SK-N-MC (cell line): ENCODE measurements at places on chromosomes 5 and 9.

DNA sequence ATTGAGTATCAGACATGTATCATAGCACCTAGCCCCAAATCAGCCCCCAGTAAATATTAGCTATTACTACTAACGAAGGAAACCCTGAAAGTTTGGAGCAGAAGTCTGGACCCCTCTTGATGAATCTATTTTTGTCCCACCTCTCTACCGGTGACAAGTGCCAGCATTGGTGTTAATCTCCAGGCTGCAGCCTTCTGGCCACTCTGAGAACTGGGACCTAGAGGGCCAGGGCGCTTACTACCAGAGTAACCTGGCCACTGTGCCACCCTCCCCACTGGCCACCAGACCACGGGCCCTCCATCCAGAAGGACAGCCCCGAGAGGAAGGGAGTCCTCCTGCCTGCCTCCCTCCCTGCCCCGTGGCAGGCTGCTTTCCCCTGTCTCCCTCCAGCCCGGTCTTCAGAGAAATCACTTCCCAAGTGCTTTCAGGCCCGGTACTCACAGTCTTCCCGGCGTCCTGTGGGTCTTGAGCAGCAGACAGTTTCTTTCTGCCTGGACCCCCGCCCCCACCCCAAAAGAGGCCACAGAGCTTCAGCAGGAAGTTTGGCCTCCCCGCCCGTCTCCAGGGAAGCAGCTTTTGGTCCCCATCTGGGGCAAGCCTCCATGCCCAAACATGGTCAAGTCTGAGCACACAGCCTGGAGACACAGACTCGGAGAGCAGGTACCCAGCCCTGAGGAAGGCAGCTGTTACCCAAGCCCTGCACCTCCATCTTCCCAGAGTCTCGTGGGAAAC is at the start of gene KCNMB1:
TSS of gene KCNMB1 (minus strand) at position 550 of the 732 bp plus-strand sequence. CDS start 3,920 bp downstream, outside the sequence.
- no peak for DNase-seq

DNA sequence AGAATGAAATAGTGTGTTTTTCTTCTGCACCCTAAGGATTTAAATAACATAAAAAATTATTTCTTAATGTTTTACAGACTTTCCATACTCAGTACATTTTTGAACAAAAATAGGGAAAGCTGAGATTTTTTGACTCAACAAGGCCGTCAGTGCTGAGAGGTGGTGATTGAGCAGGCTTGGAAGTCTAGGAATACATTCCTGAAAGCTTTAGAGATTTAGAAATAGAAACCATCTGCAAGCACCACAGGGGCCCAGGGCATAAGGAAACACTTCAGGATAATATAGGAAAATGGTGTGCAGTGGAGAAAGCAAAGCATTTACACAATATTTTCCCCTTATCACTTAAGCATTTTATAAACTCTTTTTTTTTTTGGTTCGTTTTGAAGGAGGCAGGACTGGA is 5.2 kb downstream of the BASP1 start:
- no peak for DNase-seq

GRCh38 chr5:149837680-149838269 is 106.8 kb downstream of the PDE6A start:
- no peak for DNase-seq

GRCh38 chr5:125868036-125868435 is 555.2 kb upstream of the GRAMD2B start:
- DNase-seq, result no peak

DNA sequence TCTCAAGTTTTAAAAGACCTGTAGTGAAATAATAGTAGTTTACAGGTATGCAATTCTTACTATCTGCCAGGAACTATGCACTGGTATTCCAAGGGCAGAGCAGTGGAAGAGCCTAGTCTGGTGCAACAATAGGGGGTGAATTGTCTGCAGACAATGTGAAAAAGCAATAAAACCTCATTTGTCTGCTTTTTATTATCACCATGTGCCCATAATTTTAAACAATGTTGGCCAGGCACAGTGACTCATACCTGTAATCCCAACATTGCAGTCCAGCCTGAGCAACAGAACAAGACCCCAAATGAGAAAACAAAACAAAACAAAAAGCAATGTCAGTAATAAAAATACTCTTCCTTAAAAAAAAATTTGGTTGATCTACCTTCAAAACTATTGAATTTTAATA is 12.2 kb upstream of the SLC44A1 start:
- DNase-seq, result no peak

- no peak for DNase-seq
Observed at GRCh38 chr5:84383816-84384603, 670 bp downstream of the EDIL3 start.

- no peak for DNase-seq
Observed at GRCh38 chr9:123654218-123654993, 275.5 kb downstream of the DENND1A start.

DNA sequence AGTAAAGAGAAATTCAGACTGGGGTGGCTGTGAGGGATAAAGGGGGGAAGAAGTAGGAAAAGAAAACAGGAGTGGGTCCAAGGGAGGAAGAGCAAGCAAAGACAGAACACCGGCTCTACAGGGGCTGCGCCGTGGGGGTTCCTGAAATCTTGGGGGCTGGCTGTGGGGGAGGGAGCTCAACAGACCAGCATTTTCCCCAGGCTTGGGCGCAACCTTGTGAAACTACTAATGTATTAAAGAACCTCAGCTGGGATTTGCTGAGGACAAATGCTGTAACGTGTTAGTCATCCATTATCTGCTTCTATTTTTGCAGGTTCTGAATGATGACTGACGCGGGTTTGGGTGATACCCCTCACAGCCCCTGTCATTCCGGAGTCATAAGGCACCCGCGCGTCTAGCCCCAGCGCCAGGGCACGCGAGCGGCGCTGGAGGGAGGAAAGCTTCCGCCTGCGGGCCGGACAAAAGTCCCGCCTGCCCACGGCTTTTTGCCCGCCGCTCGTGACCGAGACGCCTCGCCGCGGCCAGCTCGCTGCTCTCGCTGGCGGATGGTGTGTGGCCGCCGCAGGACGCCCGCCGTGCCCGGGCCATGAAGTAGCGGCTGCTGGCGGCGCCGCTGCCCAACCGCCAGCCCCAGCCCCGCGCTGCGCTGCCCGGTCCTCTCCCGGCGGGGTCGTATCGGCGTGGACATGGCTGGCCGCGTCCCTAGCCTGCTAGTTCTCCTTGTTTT is 110.6 kb downstream of the PAM start:
- no peak for DNase-seq

DNA sequence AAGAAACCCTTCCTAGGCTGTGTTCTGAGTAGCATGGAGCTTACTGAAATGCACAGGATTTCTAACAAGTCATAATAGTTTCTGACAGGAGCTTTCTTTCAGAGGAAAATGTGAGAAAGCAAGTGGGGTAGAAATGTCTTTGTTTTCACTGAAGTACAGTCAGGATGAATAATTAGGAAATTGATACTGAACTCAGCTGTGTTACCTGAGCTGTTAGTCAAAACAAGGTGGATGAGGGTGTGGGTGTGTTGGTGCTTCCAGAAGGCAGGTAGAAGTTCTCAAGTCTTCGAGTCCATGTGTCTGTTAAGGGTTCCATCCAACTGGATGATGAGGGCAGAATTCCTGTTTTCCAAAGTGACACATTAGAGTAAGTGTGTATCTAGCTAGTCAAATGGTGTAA is 122.4 kb downstream of the BASP1 start:
- DNase-seq, result no peak

DNA sequence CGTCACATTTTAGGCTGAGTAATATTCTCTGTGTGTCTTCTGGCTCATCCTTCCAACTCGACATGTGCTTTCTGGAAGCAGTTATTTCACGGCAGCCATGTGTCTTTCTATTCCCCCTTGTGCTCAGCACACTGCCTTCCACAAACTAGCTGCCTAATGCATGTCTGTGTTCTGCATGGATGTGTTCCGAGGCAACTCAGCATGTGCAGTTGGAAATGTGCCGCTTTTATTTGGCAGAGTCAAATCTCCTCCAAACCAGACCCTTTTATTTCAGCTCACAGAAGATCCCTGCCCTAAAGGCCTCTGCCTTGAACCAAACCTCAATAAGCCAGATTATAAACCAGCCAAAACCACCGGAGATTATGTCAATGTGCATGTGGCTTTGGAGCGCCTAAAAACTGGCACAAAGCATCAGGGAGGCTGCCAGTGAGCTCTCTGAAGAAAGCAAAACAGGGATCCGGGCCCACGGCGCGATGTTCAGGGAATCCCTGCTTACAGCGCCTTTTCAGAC is 360.2 kb downstream of the DEPDC1B start:
- no peak for DNase-seq

- no peak for DNase-seq
Observed at GRCh38 chr5:127950707-127951391, 132.7 kb upstream of the SLC12A2 start.

DNA sequence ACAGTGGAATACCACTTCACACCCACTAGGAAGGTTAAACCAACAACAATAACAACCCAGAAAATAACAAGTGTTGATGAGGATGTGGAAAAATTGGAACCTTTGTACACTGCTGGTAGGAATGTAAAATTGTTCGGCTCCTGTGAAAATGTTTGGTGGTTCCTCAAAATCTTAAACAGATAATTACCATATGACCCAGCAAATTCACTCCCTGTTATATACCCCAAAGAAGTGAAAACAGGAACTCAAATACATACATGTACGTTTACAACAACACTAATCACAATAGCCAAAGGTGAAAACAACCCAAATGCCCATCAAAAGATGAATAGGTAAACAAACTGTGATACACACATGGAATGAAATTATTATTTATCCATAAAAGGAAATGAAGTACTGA is 178.5 kb upstream of the PHYKPL start:
- DNase-seq, result no peak

DNA sequence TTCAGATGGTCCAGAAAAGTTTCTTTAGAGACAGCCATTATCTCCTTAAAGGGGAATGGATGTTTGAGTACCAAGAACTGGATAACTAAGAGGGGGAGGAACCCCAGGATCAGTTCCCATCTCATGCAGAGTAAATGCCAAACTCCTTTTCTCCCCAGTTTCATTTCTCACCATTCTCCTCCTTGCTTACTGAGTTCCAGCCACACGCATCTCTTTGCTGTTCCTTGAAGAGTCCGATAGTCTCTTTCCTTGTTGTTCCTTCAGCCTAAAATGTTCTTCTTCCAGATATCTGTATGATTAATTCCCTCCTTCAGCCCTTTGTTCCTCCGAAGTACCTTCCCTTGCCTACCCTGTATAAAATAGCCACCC is 30.0 kb downstream of the KDM4C start:
- DNase-seq, result no peak

DNA sequence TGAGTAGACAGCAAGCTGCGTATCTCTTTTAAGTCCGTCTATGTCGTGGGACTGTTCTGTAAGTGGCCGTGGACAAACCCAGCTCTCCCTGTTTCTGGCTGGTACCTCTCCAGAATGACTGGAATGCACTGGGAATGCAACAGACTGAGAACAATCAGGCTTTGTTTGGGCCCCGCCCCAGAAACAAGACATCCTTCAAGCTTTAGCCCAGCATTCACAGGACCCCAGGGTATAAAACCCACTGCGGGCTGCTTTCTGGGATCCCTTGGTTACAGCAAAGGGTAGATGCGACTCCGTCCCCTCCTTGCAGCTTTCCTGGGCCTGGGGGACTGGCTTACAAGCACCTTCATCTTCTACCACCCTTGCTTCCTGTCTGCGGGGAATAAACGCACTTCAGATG is 45.6 kb upstream of the SPTLC1 start:
- DNase-seq, result no peak

GRCh38 chr5:78280261-78280660 is 14.2 kb downstream of the AP3B1 start:
- no peak for DNase-seq

GRCh38 chr5:163692091-163692490 is 186.7 kb downstream of the MAT2B start:
- no peak for DNase-seq

GRCh38 chr9:99076483-99077171 is 28.3 kb upstream of the TGFBR1 start:
- DNase-seq, result no peak

DNA sequence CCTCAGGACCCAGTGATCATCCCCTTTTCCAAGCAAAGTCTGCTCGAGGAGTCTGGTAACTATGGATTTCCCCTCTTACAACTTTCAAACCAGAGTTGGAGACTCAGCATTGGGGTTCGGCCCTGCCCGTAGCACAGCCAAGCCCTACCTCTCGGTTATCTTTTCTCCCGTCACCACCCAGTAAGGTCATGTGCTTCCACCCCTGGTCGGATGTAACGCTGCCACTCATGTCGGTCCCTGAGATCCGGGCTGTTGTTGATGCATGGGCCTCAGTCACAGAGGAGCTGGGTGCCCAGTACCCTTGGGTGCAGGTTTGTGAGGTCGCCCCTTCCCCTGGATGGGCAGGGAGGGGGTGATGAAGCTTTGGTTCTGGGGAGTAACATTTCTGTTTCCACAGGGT is 1.2 kb downstream of the GALT start:
- no peak for DNase-seq

GRCh38 chr9:137485343-137486140 is 26.4 kb upstream of the NSMF start:
- no peak for DNase-seq

- no peak for DNase-seq
Observed at GRCh38 chr9:37325778-37326177, 96.7 kb upstream of the GRHPR start.

DNA sequence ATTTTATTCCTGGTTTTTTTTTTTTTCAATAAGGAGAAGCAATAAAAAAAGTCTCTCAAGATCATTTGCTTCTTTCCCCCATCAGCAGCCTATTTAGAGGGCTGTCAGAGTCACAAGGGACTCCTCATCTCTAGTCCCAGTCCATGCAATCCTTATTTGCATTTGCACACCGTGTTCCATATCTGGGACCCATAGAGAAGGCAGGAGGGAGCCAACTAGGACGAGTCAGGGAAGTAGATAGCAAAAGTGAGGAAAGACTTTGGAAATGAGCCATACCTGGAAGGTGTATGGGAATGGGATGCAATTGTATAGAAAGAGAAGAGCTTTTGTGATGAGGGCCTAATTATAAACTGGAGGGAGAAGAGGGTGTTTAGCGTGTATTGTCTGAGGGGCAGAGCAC is 160.0 kb downstream of the PIK3R1 start:
- DNase-seq, result no peak

DNA sequence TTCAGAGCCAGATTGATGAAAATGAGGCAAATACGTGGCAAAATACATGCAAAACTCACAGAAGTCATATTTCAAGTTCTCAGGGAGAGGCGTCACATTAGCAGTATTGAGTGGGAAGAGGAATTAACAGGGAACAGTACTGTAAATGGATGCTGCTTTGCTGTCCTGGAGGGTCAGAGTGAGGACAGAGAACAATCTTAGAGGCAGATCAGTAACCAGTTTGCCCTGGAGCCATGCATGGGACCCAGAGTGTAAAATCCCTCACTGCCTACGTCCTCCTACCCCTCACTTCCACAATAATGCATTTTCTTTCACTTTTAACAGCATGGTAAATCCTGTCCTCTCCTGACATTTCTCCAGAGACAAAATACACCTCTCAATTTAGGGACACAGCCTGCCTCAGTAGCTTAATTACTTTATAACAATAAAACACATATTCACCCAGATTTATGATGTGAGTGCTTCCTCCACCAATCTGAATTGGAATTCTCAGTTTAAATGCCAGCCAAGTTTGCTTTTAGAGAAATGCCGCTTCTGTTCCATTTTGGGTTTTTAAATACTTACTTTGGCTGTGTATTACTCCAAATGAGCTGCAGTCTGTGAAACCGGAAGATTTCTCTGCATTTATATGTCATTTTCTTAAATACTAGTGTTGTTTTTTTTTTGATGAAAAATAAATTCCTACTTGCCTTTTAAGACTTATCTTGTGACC is 70.0 kb downstream of the LMNB1 start:
- no peak for DNase-seq

- DNase-seq, result no peak
Observed at GRCh38 chr5:105677291-105677690, 1993.4 kb downstream of the EFNA5 start.

- DNase-seq, result no peak
Observed at GRCh38 chr5:59446356-59446755, 447.2 kb downstream of the PDE4D start.
